Stimulated activated CD4-positive, alpha-beta T cell treated with anti-CD3 and anti-CD28 coated beads, Interleukin-15, amount 100 ng/mL, for 24 hours (primary cell): ENCODE measurements at places on chromosomes 3 and 15.

DNA sequence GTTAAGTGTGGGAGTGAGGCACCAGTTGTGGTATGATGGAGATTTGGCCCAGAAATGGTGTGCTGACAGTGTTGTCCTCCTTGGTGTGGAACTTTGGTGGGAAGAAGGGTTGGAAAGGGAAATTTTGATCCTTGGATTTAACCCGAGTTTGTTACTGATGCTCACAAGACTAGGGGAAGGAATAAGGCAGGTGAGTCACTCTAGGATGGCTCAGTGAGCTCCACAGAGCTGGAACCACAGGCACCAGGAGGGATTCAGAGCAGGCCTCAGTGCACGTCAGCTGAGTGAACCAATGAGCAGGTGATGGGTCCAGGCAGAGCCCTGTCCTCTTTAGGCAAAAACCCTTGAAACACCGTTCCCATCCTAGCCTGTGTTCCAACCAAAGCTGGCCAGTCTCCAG lies 11.4 kb downstream of the CHRD start:
- no peak for DNase-seq

DNA sequence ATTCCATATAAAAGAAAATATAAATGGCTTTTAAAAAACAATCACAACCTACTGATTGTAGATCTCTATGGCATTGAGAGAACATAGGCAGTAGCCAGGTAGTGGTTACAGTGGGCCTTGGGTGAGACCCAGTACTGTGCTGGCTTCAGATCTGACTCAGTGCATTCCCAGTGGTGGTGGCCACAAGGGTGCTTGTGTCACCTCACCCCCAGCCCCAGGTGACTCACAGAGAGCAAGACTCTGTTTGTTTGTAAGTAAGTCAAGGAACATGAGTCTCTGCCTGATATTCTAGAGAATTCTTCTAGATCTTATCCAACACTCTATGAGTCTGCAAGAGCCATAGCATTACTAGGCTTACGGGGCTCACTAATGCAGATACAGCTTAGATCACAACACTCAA lies 118.8 kb upstream of the AZI2 start:
- DNase-seq, result peak; percentile 1

GRCh38 chr3:134897391-134898141 lies 102.5 kb downstream of the EPHB1 start:
- no peak for DNase-seq

- DNase-seq, result no peak
Observed at GRCh38 chr15:26771578-26772153, 1.2 kb downstream of the GABRB3 start.

- no peak for DNase-seq
Observed at GRCh38 chr3:42302924-42303634, 37.1 kb upstream of the CCK start.

GRCh38 chr15:67280217-67280616 lies 25.6 kb downstream of the IQCH start:
- DNase-seq, result no peak

DNA sequence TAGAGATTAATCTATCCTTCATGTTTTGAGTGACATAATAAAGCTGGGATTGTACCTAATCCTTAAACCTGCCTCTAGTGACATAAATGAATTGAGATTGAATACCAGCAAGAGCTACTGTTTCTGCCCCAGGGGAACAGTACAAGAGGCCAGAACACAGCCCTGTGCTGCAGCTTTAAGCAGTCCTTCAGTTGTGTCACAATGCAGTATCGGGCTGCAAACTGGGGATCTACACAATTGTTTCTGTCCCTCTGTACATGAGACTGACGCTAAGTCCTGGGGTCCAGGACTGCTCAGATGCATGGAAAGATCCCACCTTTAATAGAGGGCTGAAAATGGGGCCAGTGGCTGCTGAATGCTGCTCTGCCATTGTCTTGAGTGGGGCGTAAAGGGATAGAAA lies 87.5 kb downstream of the MINAR1 start:
- DNase-seq, result no peak

DNA sequence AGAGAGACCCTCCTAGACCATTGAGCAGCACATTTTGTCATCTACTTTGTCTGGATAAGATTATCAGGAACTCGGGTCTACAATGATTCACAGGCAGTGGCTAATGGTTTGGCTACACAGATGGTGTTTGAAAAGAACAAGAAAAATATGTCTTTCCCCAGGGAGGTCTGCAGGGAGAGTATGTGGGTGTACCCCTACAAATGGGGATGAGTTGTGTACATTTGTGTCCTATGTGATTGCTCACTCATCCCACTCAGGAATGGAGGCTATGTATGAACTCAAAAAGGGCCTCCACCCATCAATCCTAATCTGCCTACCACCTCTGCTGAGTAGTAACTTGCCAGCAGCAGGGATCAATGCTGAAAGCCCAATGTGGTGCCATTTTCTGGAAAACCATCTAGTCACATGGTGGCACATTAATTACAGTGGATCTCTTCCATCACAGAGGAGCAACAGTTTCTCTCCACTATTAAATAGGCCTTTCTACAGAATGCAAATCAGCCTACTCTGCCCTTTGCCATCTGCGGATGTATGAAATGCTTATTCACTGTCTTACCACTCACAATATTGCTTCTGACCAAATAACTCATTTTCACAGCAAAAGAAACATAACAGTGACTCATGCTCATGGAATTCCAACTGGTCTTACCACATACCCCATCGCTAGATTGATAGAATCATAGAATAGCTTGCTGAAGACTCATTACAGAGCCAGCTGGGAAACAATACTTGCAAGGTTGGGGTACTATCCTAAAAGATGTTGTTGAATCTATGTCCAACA lies 48.3 kb upstream of the TRIM42 start:
- no peak for DNase-seq
